ENCODE measurements at places on chromosomes 13 and 19.

- DNase-seq: no peak
Measured at GRCh38 chr13:113589961-113590339, 5.4 kb downstream of the TFDP1 start.

- DNase-seq: no peak
Measured at GRCh38 chr19:31528261-31528660, 179.0 kb upstream of the TSHZ3 start.

GRCh38 chr19:46631481-46631880 is 4.5 kb downstream of the GNG8 start:
- DNase-seq: no peak

- DNase-seq: no peak
Measured at GRCh38 chr13:111530137-111530870, 209.9 kb downstream of the TEX29 start.

GRCh38 chr19:29478578-29479565 is 46.9 kb upstream of the VSTM2B start:
- DNase-seq: peak; percentile 35

DNA sequence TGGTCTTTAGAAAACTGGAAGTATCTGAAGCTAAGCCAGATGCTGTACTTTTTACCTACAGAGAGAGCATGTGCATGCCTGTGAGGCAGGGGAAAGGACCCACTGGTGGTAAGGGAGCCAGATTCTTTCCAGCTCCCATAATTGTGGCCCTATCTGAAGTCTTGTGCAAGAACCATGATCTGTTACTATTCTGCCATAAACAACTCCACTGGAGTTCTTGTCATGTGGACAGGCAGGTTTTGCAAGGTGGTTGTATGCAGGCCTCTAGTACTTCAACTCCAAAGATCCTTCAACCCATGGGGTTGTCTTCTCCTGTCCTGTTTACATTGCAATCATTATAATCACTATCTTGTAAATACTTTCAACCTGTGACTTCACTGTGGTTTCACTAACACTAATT is 14.1 kb downstream of the PROSER1 start:
- DNase-seq: no peak

DNA sequence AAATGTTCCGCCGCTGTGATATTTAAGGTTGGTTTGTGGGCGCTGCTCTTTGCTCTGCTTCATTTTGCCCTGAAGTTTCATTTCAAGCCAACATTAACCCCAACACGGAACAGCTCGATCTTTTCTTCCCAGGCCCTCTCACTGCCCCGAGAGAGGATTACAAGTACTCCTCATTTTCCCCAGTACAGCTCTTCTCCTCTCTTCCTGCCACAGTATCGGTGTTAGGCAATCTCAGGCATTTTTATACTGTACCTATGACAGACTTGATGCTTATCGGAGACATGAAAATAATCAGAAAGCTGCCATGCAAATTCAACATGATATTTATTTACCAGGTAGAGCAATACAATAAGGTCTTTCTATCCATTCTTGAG is 1.3 kb upstream of the EDNRB start:
- no peak for DNase-seq

DNA sequence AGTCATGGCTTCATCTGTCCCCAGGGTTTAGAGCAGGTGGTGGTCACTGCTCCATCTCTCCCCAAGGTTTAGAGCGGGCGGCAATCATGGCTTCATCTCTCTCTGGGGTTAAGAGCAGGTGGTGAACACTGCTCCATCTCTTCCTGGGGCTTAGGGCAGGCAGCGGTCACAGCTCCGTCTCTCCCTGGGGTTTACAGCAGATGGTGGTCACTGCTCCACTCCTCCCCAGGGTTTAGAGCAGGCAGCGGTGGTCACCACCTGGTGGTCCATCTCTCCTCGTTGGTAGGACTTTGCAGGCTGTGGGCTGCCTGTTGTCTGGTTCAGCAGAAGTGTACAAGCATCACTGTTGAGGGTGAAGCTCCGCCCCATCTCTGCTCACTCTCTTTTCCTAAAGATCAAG is 52.8 kb upstream of the ARHGEF7 start:
- DNase-seq: no peak

DNA sequence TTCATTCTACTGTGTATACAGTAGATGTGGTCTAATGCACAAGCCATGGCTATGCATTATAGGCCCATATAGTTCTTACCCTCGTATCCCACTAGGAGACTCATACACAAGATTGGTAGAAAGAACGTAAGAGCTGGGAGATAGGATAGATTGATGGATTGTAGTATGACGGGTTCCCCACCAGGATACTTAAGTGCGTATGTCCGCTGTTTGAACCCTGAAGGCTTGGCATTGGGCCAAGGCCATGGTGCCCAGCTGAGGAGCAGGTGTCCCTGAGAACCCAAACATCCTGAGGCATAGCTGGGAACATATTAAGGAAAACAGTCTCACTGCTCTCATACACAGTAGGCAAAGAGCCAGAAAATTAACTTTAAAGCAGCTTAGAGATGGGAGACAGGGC is 617.5 kb upstream of the KLF12 start:
- no peak for DNase-seq
